ENCODE measurements at places on chromosomes 1 and 21.

GRCh38 chr1:16187748-16188401, 24.6 kb downstream of the ARHGEF19 start:
- peak; percentile 65 for DNase-seq

DNA sequence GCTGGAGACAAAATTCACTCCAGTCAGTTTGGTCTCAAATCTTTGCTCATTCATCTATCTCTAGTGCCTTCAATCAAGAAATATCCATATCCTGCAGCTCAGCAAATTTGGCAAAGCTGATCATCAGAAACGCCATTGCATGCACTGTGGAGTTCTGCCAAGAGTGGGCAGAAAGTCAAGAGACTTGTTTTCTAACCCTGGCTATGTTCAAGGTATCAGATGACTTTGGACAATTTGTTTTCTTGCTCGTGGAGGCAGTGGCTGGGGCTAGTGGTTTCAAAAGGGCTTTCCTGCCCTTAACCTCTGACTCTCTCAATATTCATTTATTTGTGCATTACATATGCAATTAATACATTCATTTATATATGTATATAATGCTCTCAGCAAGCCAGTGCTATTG, 12.8 kb upstream of the LRRC52 start:
- no peak for DNase-seq

- peak; percentile 9 for DNase-seq
Measured at GRCh38 chr1:30315185-30315960, 408.0 kb downstream of the MATN1 start.

- no peak for DNase-seq
Measured at GRCh38 chr1:42679364-42679983, 2.7 kb upstream of the YBX1 start.

DNA sequence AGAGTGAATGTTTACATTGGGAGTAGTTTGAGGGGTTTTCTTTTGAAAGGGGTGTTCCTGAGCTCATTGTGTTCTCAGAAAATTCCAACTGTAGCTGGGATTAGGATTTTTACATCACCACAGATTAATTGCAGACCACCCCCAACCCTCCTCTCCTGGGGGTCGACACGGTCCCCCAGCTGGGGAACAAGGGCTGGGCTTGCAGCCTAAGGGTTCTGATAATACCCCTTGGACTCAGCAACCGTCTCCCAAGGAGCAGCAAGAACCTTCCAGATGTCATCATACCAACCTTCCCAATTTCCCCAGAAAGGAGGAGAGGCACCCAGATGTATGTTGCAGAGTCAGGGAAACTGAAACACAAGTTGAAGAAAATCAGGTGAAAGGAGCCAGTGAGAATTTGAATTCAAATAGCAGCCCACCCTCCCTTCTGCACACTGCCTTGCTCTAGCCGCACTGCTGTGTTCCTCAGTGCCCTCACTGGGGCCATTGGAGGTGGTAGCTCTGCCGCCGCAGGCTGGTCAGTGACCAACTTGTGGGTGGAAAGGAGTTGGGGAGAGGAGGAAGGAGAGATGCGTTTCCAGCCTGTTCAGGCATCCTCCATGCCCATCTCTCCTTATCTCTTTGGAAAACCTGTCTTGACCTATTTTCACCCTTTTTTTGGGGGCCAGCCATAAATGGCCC, 14.7 kb upstream of the IGFN1 start:
- no peak for DNase-seq
